ENCODE measurements at places on chromosomes 1 and 21. TPM values are rescaled to one million over a fixed set of nuclear protein-coding genes. Genes with fewer than 3 reads are reported as not detected.

CC2D1B gene
- 19.2 TPM for polyA plus RNA-seq

AMPD1 gene
- not detected for polyA plus RNA-seq

CD84 gene
- 3.2 TPM for polyA plus RNA-seq

PIGR gene
- polyA plus RNA-seq = 569 TPM

CTSS gene
- 267 TPM for polyA plus RNA-seq

ECM1 gene
- 3.0 TPM for polyA plus RNA-seq

GJA9 gene
- not detected for polyA plus RNA-seq

DNA sequence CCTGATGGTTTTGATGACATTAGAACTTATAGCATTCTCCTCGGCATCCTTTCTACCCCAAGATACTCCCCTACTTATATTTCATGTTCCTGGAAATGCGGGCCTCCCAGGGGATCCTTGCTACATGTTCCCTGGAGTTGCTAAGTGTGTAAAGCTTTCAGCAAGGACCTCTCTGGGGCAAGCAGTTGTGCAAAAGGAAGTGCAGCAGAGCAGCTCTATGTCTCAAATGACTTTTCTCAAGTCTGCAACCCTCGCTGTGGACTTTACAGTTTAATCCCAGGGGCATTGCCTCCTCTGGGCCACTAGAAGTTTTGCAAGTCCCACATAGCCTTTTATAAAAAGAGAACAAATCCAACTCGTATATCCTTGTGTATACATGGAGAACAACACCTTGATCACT lies 20.8 kb upstream of the MNDA start:
- H3K4me3 ChIP-seq = no peak overlapping the region
- H3K27ac ChIP-seq = no peak overlapping the region
- no peaks in the 10 kb centered on the region for H3K36me3 ChIP-seq

- H3K27me3 ChIP-seq = no peaks in the 10 kb centered on the region
- H3K4me1 ChIP-seq = peaks cover 12% of the 10 kb centered on the region
- H3K27ac ChIP-seq = no peak overlapping the region
- no peaks in the 10 kb centered on the region for H3K36me3 ChIP-seq
- no peak for DNase-seq
These were observed 23.7 kb downstream of the NKAIN1 start for GRCh38 chr1:31216016-31216415.

DNA sequence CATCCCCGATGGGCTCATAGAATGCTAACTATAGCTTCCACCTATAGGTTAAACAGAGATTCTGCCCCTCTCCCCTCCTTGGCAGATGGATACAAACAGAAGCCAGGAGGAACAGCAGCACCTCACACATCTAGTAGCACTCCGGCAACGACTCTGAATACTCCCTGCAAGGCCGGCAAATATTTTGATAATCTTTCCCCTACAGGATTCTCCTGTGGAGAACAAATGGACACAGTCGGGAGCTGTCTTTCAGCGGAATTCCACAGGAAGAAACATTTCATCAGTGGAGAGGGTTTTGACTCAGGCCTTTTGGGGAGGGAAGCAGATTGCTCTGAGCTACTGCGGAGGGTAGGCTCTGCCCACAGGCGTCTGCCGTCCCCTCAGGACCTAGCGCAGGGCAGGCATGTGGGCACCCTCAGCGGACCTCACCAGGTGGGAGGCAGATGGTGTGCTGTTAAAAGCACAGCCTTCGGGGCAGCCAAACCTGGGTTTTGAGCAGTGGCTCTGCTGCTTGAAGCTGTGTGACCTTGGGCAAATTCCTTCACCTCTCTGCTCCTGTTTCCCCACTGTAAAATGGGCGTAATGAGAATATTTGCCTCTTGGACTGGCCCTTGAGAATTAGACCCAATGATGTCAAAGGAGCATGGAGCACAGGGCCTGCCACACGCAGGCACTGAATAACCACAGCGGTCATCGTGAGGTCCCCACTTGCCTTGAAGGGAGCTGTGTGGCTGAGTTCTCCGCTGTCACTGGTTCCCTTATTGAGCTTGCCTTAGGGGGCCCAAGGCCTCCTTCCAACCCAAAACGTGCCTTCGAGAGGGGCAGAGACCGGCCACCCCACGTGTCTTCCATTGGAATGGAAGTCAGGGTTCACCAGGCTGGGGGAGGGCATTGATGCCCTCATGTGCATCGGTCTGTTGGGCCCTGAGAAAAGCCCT lies 19.2 kb upstream of the BCAR3 start:
- H3K27ac ChIP-seq = peak overlapping the region; percentile 45
- H3K27me3 ChIP-seq = no peaks in the 10 kb centered on the region
- DNase-seq = peak; percentile 60
- no peak overlapping the region for H3K4me3 ChIP-seq
- H3K4me1 ChIP-seq = peaks cover 10% of the 10 kb centered on the region

DNA sequence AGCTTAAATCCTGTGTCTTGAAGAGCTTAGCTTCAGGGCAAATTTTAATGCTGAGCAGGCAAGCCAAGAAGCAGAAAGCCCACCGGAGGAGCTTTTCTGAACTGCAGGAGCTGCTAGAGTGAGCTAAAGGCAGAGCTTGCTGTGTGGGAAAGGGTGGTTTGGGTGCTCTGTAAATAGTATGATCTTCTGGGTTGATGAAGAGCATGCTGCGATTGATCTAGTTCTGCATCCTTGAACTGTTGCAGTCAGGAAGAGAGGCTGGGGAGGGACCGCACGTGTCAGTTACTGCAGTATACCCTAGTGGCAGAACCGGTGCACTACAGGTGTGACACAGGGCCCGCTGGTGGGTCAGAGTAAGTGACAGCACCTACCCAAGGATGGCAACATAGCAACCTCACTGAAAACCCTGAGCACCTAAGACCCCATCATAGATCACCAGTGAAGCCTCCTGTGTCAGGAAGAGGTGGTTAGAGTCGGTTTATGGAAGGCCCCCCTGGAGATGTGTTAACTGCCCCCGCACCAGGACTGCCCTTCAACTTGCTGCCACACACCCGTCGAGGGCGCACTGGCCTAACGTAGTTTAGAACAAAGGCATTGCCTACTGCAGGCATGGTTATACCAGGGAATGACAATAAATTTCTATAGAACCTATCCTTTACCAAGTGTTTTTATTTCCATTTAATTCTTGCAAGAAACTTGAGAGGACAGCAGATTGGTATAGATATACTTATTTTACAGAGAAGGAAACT lies 146.0 kb upstream of the KIAA0040 start:
- no peak overlapping the region for H3K4me3 ChIP-seq
- no peak overlapping the region for H3K27ac ChIP-seq
- H3K27me3 ChIP-seq = no peaks in the 10 kb centered on the region
- no peaks in the 10 kb centered on the region for H3K36me3 ChIP-seq
- H3K4me1 ChIP-seq = no peaks in the 10 kb centered on the region

DNA sequence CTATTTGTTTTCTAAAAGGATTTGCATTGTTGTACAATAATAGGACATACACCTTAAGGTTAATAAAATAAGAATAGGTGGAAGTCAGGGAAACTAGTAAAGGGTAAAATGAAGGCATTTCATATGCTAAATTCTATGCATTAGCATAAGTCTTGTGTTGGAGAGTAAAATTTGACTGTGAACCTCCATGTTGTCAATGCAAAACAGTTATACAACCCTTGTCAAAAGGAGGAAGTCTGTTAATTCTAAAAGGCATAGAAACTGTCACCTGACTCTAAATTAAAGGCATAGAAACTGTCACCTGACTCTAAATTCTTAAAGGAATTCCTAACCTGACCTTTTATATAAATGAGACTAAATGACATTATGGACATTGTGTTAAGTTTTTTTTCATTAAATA lies 291.8 kb downstream of the OLFM3 start:
- DNase-seq = no peak
- no peaks in the 10 kb centered on the region for H3K27me3 ChIP-seq
- H3K4me3 ChIP-seq = no peak overlapping the region
- no peak overlapping the region for H3K27ac ChIP-seq
- H3K4me1 ChIP-seq = no peaks in the 10 kb centered on the region

DNA sequence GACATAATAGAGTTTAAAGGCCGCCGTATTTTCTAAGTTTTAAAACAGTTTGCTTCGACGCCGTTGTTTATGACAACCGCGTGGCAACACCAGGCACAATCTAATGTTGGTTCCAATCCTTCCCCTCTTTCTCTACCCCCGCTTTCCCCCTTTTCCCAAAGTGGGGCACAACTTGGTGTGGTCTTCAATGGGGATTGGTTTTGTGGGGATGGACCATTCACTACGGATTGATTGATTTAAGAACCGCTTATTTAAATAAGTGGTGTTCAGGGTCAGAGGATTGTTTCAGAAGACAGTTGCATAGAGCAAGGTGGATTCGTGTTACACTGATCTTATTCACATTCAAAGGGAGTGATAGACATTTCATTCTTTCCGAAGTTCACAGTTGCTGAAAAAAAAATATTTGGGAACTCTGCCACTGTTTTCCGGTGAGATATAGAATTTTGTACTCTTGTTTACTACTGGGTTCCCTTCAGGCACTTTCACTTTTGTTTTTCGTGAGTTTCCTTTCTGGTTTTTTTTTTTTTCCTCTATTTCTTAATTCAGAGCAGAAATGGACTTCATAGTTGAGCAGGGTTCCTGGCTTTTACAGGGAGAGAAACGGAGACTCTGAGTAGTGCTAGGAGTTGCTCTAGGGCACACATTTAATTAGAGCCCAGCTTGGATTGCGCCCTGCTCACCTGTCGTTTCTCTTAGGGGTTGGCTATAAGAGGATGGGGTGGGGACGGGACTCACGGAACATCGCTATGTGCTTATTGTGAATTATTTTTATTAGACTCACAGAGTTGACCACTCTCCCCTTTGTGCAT lies 79.6 kb upstream of the AK4 start:
- H3K36me3 ChIP-seq = no peaks in the 10 kb centered on the region
- DNase-seq = no peak
- H3K27me3 ChIP-seq = no peaks in the 10 kb centered on the region
- H3K4me3 ChIP-seq = peak overlapping the region; percentile 93
- H3K27ac ChIP-seq = peak overlapping the region; percentile 99

DNA sequence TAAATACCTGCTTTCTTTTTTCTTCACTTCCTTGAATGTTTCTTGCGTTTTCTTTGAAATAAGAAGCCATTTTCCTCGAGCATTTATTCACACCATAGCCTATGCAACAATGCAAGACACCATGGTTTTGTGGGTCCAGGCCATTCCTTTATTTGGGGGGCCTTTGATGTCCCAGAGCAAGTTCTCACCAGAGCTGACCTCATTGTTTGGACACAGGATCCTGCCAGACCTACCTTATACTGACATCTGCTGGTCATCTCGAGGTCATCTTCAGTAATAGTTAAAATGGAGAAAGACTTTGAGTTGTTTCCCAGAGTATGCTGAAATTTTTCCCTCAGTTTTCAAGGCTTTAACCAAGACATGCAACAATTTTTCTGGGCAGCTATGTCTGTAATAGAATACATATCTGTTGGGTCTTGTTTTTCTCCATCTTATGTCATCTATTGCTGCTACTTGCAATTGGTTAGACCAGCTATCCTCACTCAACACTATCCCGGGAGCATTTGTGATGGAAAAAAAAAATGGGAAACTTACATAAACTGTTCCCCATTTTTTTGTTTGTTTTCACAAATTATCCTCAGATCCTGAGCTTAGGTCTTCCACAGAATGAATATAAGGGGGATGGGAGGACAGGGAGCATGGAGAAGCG lies 34.0 kb upstream of the BACE2 start:
- no peaks in the 10 kb centered on the region for H3K27me3 ChIP-seq
- no peak overlapping the region for H3K4me3 ChIP-seq
- H3K27ac ChIP-seq = no peak overlapping the region
- DNase-seq = no peak
- H3K4me1 ChIP-seq = no peaks in the 10 kb centered on the region
- H3K36me3 ChIP-seq = no peaks in the 10 kb centered on the region

DNA sequence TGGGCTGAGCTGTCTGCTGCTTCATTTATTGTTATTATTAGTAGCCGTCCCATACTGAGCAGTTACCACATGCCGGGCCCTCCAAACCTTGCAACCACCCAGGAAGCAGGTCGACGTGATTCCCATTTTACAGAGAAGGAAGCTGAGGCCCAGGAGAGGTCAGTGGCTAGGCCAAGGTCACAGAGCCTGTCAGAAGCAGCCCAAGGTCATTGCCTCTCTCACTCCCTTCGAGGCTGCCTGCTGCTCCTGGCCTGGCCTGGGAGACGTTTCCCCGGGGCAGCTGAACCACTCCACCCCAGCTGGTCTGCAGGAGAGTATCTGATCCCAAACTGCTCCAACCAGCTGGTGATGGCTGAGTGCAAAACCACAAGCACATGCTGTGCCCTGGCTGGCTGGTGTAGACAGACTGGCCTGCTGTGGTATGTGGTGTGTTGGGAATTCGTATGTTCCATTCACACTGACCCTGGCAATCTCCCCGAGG lies 6.5 kb downstream of the PADI4 start:
- H3K4me1 ChIP-seq = no peaks in the 10 kb centered on the region
- DNase-seq = peak; percentile 50
- H3K27ac ChIP-seq = no peak overlapping the region
- peaks cover 7% of the 10 kb centered on the region for H3K27me3 ChIP-seq
- no peaks in the 10 kb centered on the region for H3K36me3 ChIP-seq
- H3K4me3 ChIP-seq = no peak overlapping the region

- no peaks in the 10 kb centered on the region for H3K27me3 ChIP-seq
- H3K36me3 ChIP-seq = no peaks in the 10 kb centered on the region
- no peak overlapping the region for H3K27ac ChIP-seq
- no peaks in the 10 kb centered on the region for H3K4me1 ChIP-seq
- H3K4me3 ChIP-seq = no peak overlapping the region
These were observed 64.1 kb downstream of the NEGR1 start for GRCh38 chr1:72218141-72218739.

GRCh38 chr1:15718199-15718601 lies 17.9 kb upstream of the SLC25A34 start:
- H3K36me3 ChIP-seq = peaks cover 45% of the 10 kb centered on the region
- H3K27me3 ChIP-seq = no peaks in the 10 kb centered on the region
- no peak overlapping the region for H3K4me3 ChIP-seq
- H3K4me1 ChIP-seq = peaks cover 73% of the 10 kb centered on the region
- no peak for DNase-seq

GRCh38 chr1:83559129-83559840 lies 439.6 kb downstream of the TTLL7 start:
- H3K36me3 ChIP-seq = no peaks in the 10 kb centered on the region
- H3K27ac ChIP-seq = no peak overlapping the region
- H3K4me3 ChIP-seq = no peak overlapping the region
- no peaks in the 10 kb centered on the region for H3K27me3 ChIP-seq
- H3K4me1 ChIP-seq = no peaks in the 10 kb centered on the region
- no peak for DNase-seq

GRCh38 chr1:236099355-236099974 lies 34.6 kb upstream of the NID1 start:
- H3K4me3 ChIP-seq = no peak overlapping the region
- DNase-seq = no peak

DNA sequence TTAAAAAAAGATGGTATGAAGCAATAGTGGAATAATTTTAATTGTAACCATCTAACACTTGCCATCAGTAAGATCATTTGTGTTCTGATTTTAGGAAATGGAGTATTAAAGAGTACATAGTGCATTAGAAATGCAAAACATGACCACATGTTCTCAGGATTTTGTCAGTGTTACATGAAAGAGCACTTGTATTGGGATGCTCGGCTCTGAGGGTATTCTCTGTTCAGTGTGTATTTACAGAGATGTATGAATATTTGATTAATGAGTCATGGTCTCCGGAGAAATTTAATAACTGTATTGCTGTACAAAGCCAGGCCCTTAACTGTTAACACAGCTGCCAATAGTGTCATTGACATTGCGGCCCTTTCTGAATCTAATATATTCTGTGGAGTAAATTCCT lies 91.7 kb downstream of the ATG4C start:
- H3K4me1 ChIP-seq = no peaks in the 10 kb centered on the region
- H3K27me3 ChIP-seq = no peaks in the 10 kb centered on the region
- DNase-seq = no peak
- no peak overlapping the region for H3K4me3 ChIP-seq

GRCh38 chr1:92409946-92410549 lies 76.7 kb downstream of the GFI1 start:
- DNase-seq = no peak
- H3K36me3 ChIP-seq = no peaks in the 10 kb centered on the region
- H3K4me1 ChIP-seq = no peaks in the 10 kb centered on the region
- H3K27me3 ChIP-seq = no peaks in the 10 kb centered on the region
- H3K27ac ChIP-seq = no peak overlapping the region

Measured in sigmoid colon (tissue), 7 donors.